Stimulated activated CD8-positive, alpha-beta memory T cell treated with anti-CD3 and anti-CD28 coated beads, Interleukin-4, amount 100 ng/mL, for 1 hour (primary cell): ENCODE measurements at places on chromosomes 3 and 15.

DNA sequence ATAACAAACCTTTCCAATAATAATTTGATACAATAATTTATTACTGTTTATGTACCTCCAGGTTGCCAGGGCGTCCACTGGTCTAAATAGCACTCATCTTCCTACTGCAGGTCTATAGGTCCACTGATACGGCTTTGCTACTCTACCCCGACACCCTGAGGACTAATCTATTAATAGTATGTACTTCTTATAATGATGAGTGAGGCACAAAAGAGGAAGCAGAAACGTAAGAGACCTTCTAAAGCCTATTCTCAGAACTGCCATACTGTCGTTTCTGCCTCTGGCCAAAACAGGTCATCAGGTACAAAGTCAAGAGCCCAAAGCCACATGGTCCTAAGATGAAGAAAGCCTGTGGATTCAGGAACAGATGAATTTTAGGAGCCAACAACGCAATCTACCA lies 163.2 kb upstream of the GRM7 start:
- DNase-seq: no peak

- DNase-seq: no peak
Measured at GRCh38 chr15:62570405-62570783, 405.3 kb upstream of the C2CD4B start.

- no peak for DNase-seq
Measured at GRCh38 chr15:70720228-70721016, 42.9 kb downstream of the UACA start.

DNA sequence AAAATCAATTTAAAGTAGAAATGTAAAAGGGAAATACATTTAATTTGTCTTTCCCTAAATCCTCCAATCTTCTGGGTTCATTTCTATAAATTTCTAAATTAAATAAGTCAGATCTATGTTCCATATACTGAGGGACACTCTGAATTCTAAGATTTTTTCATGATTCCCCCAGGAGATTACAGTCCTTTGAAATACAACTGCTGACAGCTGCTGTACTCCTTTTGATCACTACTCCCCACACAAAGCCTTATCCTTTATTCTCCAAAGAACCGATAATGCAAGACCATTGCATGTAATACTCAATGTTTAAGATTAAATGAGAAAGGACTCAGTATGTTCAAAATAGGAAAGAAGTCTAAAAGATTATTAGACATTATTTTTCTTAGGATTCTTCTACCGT lies 865.7 kb downstream of the EPHA3 start:
- DNase-seq: no peak

GRCh38 chr3:106204160-106204868 lies 335.5 kb upstream of the CBLB start:
- DNase-seq: no peak

DNA sequence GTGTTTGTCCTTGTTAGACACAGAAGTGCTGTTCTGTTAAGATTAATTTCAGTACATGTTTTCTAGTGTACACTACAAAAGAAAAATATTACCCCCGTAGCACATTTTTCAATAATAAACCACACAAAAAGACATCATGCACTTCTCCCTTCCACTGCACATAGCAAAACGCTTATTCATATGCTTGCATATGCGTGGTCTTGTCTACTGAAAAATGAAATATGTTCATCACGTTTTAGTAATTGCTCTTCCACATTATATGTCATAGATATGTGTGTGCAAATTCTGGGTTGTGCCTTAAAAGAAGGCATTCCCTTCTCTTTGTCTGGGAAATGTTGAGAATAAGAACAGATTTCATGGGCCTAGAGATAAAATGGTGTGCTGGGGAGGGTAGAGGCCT lies 353.9 kb downstream of the NSUN3 start:
- no peak for DNase-seq

DNA sequence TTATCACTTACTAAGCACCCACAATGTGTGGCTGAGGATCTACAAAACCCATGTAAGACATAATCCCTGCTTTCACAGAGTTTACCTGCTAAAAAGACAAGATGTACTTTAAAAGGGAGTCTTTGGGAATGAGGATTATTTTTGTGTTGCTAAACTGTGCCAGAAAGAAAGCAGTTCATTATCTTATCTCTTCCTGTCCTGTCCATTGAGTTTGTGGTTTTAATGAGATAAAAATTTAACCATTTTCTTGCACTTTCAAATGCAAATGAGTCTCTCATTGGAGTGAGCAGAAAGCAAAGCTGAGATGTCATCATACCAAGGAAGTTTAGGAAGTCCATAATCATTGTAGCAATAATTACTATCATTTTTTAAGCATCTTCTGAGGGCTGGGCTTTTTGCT lies 231.2 kb upstream of the ADAMTS9 start:
- no peak for DNase-seq

- DNase-seq: no peak
Measured at GRCh38 chr3:78690766-78691165, 1077.0 kb downstream of the ROBO1 start.

GRCh38 chr3:120364821-120365220 lies 15.7 kb upstream of the LRRC58 start:
- no peak for DNase-seq
